Suppressor macrophage treated with lipopolysaccharide for 4 hours (primary cell): ENCODE measurements at places on chromosomes 3 and 15.

DNA sequence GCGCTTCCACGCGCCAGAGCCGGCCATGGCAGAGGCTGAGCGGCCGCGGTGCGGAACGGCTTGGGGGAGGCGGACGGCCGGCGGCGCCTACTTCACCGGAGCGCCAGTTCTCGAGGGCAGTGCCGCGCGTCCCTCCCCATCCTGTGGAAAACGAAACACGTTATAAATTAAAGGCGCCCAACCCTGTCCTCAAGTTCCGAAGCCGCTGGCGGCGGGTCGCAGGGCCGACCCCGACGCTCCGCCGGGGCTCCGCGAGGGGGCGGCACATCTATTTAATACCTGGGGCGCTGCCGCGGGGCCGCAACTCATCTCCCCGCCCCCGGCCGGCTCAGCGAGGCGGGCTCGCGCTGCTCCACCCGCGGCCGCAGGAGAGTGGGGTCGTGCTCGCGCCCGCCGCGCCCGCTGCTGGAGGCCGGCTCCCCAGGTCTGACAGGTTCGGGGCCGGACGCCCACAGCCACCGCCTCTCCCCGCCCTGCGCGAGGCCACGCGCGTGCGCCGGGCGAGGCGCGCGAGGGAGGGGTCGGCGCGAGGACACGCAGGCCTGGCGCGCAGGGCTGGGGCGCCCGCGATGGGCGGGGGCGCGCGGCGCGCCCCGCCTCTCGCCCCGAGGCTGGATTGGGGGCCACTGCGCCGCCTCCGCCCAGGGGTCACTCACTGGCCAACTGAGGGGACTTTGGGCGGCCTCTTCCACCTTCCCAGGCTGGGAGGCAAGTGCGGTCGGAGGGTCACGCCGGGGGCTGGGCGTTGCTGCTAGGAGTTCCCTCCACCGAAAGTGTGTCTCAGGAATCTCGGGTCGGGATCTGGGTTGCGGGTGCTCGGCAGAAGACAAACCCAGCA, at the start of gene SLC30A4:
TSS of gene SLC30A4 (minus strand) at position 428 of the 838 bp plus-strand sequence. CDS start at position 27, 401 bp downstream.
- DNase-seq, result peak; percentile 61

DNA sequence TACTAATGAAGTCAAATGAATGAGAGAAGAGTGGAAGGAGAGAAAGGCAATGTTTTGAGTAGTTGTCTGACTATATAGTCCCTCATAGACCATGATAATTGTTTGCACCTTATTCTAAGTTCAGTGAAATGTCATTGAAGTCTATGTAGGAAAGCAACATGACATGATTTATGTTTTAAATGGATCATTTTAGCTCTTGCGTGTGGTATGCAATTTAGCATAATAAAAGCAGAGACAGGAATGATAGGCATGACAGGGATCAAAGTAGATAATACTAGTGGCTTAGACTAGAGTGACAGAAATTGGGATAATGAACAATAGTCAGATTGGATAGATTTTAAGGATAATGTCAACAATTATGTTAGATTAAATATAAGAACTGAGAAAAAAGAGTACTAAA, 132.5 kb downstream of the PYDC2 start:
- no peak for DNase-seq

- no peak for DNase-seq
Observed at GRCh38 chr3:53764026-53764775, 82.0 kb downstream of the CHDH start.

DNA sequence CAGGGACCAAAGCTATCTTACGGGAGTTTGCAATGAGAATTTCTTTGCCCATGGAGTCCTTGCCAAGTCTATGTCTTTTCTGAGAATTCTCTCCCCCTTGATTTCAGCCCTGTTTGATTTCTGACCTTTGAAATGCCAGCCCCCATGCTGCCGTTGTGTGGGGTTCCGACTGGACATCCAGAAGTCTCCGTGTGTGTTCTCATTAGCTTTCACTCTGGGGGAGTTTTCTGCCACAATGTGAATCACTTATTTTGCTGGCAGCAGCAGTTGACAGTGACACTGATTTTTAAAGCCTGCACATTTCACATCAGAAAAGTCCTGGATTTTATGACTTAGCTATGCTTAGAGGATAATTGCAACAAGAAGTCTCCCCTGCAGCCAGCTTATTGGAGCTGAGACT, 98.4 kb upstream of the CTDSPL start:
- DNase-seq, result no peak

GRCh38 chr3:124639406-124640237, 90.6 kb upstream of the UMPS start:
- peak; percentile 82 for DNase-seq

- no peak for DNase-seq
Observed at GRCh38 chr3:64213962-64214379, 11.3 kb downstream of the PRICKLE2 start.

DNA sequence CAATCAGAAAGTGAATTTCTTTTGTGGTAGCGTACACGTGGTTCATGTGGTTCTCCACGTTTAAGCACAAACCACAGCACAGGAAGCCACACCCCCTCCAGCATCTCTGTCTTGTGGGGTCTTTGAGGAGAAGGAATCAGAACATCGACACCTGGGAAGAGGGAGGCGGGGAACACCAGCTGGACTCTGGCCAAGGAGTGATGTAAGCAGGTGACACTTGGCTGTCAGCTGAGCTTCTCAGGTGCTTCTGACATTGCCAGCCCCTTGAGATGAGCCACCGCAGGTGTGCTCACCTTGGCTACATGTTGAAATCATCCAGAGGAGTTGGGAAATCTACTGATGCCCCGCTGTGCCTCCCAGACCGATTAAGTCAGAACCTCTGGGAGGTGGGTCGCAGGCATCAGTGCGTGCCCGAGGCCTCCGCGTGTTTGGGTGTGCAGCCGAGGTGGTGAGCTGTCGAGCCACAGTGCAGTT, 85.0 kb downstream of the FAM81A start:
- DNase-seq, result no peak

- no peak for DNase-seq
Observed at GRCh38 chr15:52462806-52463360, 65.8 kb downstream of the MYO5A start.

GRCh38 chr15:88015228-88015860, 241.2 kb downstream of the NTRK3 start:
- DNase-seq, result no peak

- DNase-seq, result no peak
Observed at GRCh38 chr15:39690881-39691634, 91.6 kb downstream of the FSIP1 start.

DNA sequence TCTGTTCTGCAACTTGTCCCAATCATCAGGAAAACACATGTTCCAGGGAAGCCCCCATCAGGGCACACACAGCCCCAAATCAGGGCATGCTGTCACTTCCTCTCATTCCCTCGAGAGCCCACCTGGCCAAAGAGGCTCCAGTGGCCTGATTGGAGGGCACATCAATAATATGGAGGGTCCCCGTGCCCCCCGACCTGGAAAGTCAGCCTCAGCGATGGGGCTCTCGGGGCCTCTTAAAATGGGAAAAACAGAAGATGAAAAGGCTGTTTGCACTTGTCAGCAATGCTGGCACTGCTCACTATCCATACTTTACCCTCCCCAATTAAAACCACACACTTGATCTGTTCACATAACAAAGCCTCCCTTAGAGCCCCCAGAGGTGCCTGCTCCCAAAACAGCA, 172.9 kb upstream of the NSMCE3 start:
- DNase-seq, result no peak

DNA sequence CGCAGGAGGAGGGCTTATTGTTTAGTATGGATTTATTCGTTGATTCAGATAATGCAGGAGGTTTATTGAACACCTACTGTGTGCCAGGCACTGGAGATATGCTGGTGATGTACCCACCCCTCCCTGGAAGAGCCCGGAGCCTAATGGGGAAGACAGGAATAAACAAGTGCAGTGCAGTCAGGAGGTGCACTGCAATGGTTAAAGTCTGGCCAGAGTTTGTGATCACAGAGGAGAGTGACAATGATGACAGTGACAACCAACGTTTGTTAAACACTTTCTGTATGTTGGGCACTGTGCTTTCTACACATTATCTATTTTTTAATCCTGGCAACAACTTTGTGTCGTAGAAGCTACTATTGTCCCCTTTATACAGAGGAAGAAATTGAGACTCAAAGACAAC, 70.4 kb downstream of the THSD4 start:
- DNase-seq, result no peak

DNA sequence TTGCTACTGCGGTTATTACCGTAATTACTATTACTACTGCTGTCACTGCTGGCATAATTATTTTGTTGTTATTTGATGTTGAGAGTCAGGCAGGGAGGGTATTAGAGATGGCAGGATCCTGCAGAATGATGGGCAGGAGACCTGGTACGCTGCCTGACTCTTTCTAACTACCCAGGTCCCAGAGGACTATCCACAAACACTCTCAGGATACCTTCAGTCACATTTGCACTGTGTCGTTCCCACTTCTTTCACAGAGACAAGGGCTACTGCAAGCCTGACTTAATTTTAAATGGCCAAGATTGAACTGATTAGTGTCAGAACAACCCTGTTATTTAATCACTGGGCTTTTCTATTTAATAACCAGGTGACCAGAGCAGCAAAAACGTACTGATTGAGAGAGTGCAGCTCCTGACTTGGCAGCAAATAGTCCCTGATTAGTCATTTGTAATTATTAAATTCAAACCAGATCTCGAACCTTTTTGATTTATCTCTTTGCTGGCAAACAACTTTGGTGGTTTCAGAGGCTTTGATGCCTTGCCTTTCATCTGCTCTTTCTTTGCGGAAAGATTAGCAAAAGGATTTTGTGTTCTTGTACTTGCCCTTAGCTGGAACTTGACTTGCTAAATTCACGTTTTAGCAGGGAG, 88.8 kb upstream of the ARHGEF3 start:
- DNase-seq, result no peak
